Activated CD8-positive, alpha-beta T cell treated with anti-CD3 and anti-CD28 coated beads for 36 hours (primary cell): ENCODE measurements at places on chromosomes 6 and 20. TPM values are rescaled to one million over a fixed set of nuclear protein-coding genes. Genes with fewer than 3 reads are reported as not detected.

DNA sequence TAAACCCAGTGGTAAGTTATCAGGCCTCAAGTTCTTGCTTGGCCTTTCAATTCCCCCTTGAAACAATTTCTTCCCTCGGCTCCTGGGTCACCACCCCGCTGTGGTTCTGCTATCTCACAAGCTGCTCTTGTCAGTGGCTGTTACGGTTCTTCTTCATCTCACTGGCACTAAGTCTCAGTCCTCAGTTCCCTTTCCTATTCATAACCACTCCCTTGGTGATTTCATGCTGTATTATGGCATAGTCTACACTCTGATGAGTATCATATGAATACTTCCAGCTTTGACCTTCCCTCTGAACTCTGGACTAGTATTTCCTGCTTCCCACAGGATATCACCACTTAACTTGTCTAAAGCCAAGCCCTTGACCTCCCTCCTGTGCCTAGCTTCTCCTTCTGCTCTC is 7.9 kb downstream of the TAAR1 start:
- H3K4me3 ChIP-seq = no peak overlapping the region
- DNase-seq = no peak
- no peaks in the 10 kb centered on the region for H3K36me3 ChIP-seq
- H3K27ac ChIP-seq = no peak overlapping the region
- peaks cover 4% of the 10 kb centered on the region for H3K4me1 ChIP-seq
- H3K27me3 ChIP-seq = peaks cover 3% of the 10 kb centered on the region

GRCh38 chr6:111984081-111984480 is 69.8 kb upstream of the CCN6 start:
- peak overlapping the region; percentile 73 for H3K27ac ChIP-seq
- no peaks in the 10 kb centered on the region for H3K27me3 ChIP-seq

DNA sequence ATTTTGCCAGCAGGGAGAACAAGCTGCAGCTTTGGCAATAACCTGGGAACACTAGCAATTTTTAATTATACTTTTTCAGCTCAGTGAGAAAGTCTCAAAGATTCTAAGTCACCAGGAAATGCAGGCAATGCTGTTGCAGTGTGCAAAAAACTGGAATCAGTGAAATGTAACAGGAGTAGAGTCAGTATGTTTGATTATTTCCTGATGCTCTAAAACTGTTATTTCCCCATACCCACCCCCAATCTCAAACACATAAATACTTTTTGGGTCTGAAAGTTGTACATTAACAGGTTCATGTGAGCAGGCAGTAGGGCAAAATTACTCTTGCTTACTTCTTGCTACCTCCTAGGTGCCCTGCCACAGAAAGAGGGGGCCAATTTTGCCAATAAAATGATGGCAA is 65.4 kb upstream of the BEND6 start:
- H3K27me3 ChIP-seq = no peaks in the 10 kb centered on the region
- peaks cover 14% of the 10 kb centered on the region for H3K4me1 ChIP-seq
- no peaks in the 10 kb centered on the region for H3K36me3 ChIP-seq

GRCh38 chr20:54133434-54134427 is 40.1 kb downstream of the CYP24A1 start:
- H3K27me3 ChIP-seq = peaks cover 6% of the 10 kb centered on the region
- no peak overlapping the region for H3K4me3 ChIP-seq
- no peak overlapping the region for H3K27ac ChIP-seq

HLA-DRA gene
- total RNA-seq = 9.2 TPM
